ENCODE measurements at places on chromosomes 12 and 14. TPM values are rescaled to one million over a fixed set of nuclear protein-coding genes. Genes with fewer than 3 reads are reported as not detected.

- DNase-seq = no peak
These were observed 15.2 kb upstream of the DLK1 start for GRCh38 chr14:100711493-100711892.

GRCh38 chr12:130873825-130874224, 2.0 kb downstream of the RAN start:
- no peak for DNase-seq

GRCh38 chr14:24556756-24557155, 19.3 kb downstream of the CTSG start:
- DNase-seq = no peak

- DNase-seq = no peak
These were observed 290.7 kb upstream of the AMIGO2 start for GRCh38 chr12:47370421-47370820.

GRCh38 chr12:117850048-117850447, 118.7 kb downstream of the KSR2 start:
- DNase-seq = no peak

Gene ACSS3
- polyA plus RNA-seq = 3.0 TPM

- DNase-seq = no peak
These were observed 208.6 kb upstream of the TMTC1 start for GRCh38 chr12:29992366-29992765.

GRCh38 chr12:22272335-22273151, 62.0 kb downstream of the ST8SIA1 start:
- no peak for DNase-seq

DNA sequence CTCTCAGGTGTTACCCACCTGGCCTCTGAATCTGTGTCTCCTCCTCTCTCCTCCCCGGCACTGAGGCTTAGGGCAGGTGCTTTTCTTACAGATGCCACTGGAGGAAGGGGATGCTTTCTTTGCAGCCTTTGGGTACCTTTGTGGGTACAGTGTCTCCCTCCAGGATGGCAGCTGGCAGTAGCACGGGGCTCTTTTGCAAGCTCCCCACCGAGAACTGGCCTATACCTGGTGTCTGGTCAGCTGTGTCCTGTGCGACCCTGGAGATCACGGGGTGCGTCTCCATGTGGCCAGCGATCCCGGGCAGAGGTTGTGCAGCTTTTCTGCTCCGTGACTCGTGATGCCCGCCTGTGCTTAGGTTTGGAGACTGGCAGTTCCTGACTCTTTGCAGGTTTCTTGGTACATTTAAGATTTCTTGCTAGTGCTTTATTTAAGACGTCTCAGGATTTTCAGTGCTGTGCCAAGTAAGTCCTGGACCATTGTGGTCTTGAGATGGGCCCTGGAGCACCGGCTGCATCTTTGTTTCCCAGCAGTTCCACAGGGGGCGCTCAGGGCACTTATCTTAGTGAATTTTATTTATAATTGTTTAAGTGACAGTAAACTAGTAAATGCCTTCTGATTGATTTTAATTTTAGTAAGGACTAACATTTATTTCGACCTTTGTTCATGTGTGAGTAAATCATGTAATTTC, 68.9 kb downstream of the DDX51 start:
- DNase-seq = no peak

DNA sequence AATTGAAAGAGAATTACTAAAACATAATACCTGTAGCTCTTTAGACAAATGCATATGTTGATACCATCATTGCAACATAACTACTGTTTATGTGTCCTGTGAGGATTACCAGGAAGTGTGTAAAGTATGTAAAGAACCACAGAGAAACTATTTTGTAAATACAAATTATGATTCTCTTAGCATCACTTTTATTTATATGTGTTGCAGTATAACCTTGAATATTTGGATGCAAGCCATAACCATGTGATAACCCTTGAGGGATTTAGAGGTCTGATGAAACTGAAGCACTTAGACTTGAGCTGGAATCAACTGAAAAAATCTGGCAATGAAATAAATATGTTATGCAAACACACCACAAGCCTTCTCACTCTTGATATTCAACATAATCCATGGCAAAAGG, 77.5 kb downstream of the LRRC9 start:
- no peak for DNase-seq

All from AG04450 (cell line).